ENCODE measurements at places on chromosomes 2 and 18. TPM values are rescaled to one million over a fixed set of nuclear protein-coding genes. Genes with fewer than 3 reads are reported as not detected.

GRCh38 chr2:172762574-172762973, 26.9 kb downstream of the RAPGEF4 start:
- H3K4me3 ChIP-seq: no peak overlapping the region
- H3K36me3 ChIP-seq: no peaks in the 10 kb centered on the region

- no peaks in the 10 kb centered on the region for H3K36me3 ChIP-seq
- peaks cover 11% of the 10 kb centered on the region for H3K27me3 ChIP-seq
- H3K27ac ChIP-seq: no peak overlapping the region
Observed at GRCh38 chr2:2639251-2640139, 308.4 kb upstream of the MYT1L start.

Gene SCG2
- total RNA-seq: 0.09 TPM

- no peak for DNase-seq
- no peak overlapping the region for H3K27ac ChIP-seq
- no peaks in the 10 kb centered on the region for H3K4me1 ChIP-seq
- no peaks in the 10 kb centered on the region for H3K36me3 ChIP-seq
- H3K27me3 ChIP-seq: no peaks in the 10 kb centered on the region
- no peak overlapping the region for H3K4me3 ChIP-seq
Observed at GRCh38 chr2:172647439-172647838, 88.2 kb upstream of the RAPGEF4 start.

Gene MPV17
- total RNA-seq: 45.7 TPM

- H3K36me3 ChIP-seq: no peaks in the 10 kb centered on the region
- H3K4me1 ChIP-seq: no peaks in the 10 kb centered on the region
- no peak overlapping the region for H3K4me3 ChIP-seq
- DNase-seq: no peak
Observed at GRCh38 chr2:135820003-135820618, 16.9 kb downstream of the LCT start.

Gene CFAP53
- total RNA-seq: 0.18 TPM

- no peaks in the 10 kb centered on the region for H3K27me3 ChIP-seq
- H3K36me3 ChIP-seq: no peaks in the 10 kb centered on the region
Observed at GRCh38 chr18:31482051-31482450, 15.9 kb upstream of the DSG2 start.

Gene PDCD1
- 0.04 TPM for total RNA-seq

GRCh38 chr2:105103481-105103880, 65.6 kb downstream of the MRPS9 start:
- peaks cover 13% of the 10 kb centered on the region for H3K36me3 ChIP-seq
- no peaks in the 10 kb centered on the region for H3K27me3 ChIP-seq
- no peak overlapping the region for H3K4me3 ChIP-seq
- DNase-seq: no peak

DNA sequence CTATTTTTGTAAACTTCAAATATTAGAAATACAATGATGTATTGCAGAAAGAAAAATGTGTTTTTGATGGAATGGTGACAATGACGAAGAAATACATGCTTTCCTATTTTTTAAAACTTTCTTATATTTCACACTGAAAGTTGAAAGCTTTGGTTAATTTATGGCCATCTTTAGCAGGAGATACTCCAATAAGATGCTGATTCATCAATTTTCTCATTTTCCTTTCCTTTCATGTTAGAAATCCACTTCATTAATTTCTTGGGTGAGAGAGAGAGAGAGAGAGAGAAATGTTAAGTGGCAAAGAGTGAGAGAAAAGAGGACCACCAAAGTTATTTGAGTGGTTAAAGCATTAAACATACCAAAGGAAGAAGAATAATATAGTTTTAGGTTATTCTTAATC, 28.6 kb upstream of the MAP2 start:
- no peak overlapping the region for H3K27ac ChIP-seq
- H3K4me3 ChIP-seq: no peak overlapping the region

DNA sequence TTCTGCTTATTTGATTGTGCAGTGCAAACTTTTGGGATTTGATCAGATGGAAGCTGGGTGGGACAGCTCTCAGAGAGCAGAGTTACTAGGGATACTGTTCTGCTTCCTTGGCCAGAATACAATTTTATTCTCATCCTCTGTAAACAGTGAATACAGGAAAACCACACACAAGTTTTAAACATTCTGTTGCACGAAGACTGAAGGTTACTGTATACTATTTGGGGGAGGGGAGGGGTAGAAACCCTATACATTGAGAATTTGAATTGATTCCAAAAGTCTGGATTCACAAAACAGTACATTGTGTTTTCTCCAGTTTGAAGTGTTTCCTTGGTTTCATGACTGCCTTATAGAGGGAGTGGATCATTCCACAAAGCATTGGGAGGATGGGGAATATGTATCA, 149.9 kb downstream of the SETBP1 start:
- no peaks in the 10 kb centered on the region for H3K27me3 ChIP-seq
- peaks cover 27% of the 10 kb centered on the region for H3K4me1 ChIP-seq
- H3K27ac ChIP-seq: peak overlapping the region; percentile 67
- peak; percentile 88 for DNase-seq

DNA sequence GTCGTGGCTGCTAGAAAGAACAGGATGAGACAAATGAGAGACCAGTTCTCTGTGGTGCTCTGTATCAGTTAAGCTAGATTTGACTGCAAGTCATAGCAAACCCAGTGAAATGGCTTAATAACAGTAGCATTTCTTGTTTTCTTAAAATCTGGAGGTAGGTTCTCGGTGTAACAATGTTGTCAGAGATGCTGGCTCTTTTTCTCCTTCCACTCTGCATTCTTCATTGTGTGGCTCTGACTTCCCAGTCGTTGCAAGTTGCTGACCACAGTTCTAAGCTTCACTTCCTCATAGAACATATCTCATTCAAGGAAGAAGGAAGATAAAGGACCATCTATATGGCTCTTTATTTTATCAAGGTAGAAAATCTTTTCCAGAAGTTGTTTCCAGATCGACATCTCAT, 7.9 kb upstream of the CKAP2L start:
- H3K4me3 ChIP-seq: no peak overlapping the region
- H3K27ac ChIP-seq: no peak overlapping the region
- H3K27me3 ChIP-seq: no peaks in the 10 kb centered on the region
- H3K36me3 ChIP-seq: no peaks in the 10 kb centered on the region
- no peaks in the 10 kb centered on the region for H3K4me1 ChIP-seq

- no peaks in the 10 kb centered on the region for H3K36me3 ChIP-seq
- no peaks in the 10 kb centered on the region for H3K27me3 ChIP-seq
- peaks cover 30% of the 10 kb centered on the region for H3K4me1 ChIP-seq
- DNase-seq: no peak
- H3K27ac ChIP-seq: no peak overlapping the region
- H3K4me3 ChIP-seq: no peak overlapping the region
Observed at GRCh38 chr2:238464389-238464788, 37.7 kb downstream of the ASB1 start.

- no peaks in the 10 kb centered on the region for H3K27me3 ChIP-seq
- no peak overlapping the region for H3K27ac ChIP-seq
- H3K4me1 ChIP-seq: no peaks in the 10 kb centered on the region
- peak; percentile 44 for DNase-seq
Observed at GRCh38 chr2:168427451-168427850, 28.6 kb upstream of the CERS6 start.

- peaks cover 35% of the 10 kb centered on the region for H3K4me1 ChIP-seq
- H3K4me3 ChIP-seq: no peak overlapping the region
- DNase-seq: no peak
Observed at GRCh38 chr2:96103761-96104486, 12.4 kb downstream of the ADRA2B start.

DNA sequence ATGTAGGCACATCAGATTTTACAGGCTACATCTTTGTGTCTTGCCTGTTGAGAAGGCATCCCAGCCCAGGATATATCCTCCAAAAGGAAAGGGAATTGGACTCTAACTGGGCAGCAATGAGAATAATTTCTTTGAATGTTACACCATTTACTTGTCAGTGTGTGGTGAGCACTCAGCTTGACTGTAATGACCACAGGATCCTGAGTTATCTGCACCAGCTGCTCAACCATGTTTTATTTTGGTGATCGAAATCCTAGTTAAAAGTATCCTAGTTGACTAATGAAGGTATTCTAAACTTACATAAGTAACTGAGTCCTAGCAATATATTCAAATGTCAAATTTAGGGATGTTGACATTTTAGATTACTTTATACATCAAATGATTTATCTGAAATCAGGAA, 123.0 kb downstream of the MYO3B start:
- no peaks in the 10 kb centered on the region for H3K4me1 ChIP-seq
- H3K4me3 ChIP-seq: no peak overlapping the region
- DNase-seq: no peak
- H3K36me3 ChIP-seq: no peaks in the 10 kb centered on the region
- H3K27ac ChIP-seq: no peak overlapping the region
- no peaks in the 10 kb centered on the region for H3K27me3 ChIP-seq

DNA sequence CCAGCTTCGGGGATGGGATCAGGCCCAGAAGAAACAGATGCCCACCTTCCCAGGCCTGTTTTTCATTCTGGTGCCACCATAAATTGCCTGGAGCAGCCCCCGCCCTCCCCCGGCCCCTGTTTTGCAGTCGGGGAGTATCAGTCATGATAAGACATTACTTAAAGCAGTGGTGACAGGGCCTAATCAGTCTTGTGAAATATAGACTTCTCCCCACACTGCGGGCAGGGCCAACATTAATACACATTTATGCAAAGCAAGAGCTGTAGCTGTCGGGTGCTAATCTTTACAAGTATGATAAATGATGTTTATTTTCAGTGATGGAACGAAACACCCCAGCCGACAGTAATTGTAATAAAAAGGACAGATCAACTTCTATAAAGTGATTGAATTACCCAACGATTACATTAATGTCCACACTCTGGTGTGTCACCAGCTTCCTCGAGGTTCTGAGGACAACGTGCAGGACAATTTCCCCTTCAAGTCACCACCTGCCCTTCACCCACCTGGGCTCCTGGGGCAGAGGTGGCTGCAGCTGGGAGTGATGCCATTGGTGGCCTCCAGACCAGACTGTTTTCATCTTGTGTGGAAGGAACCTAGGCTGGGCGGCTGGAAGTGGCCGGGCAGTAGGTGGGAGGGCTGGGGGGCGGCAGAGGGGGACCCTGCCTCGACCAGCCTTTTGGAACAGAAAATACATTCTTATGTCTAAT, 226.0 kb downstream of the TFCP2L1 start:
- peaks cover 27% of the 10 kb centered on the region for H3K27me3 ChIP-seq
- DNase-seq: no peak
- H3K4me1 ChIP-seq: peaks cover 3% of the 10 kb centered on the region
- H3K27ac ChIP-seq: no peak overlapping the region

DNA sequence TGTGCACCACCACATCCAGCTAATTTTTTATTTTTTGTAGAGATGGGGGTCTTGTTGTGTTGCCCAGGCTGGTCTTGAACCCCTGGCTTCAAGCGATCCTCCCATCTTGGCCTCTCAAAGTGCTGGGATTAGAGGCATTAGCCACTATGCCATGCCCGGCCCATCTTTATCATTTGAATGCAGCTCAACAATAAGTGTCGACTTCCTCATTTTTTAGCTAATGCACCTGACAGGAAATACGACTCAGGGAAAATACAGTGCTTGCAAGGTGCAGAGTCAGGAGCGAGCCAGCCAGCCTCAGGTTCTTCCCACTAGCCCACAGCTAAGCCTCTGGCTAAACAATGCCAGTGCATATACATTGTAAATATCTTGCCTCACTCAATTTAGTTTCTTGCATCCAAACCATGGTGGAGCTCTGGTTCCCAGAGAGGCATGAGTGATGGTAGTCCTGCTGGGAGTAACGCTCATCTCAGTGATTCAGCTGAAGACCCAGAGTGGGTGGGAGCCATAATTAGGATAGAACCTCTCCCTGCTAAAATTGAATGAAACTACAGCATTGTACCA, 135.0 kb downstream of the TGIF1 start:
- H3K36me3 ChIP-seq: no peaks in the 10 kb centered on the region
- no peak for DNase-seq
- H3K4me3 ChIP-seq: no peak overlapping the region
- H3K27ac ChIP-seq: no peak overlapping the region

- no peak overlapping the region for H3K27ac ChIP-seq
- no peak overlapping the region for H3K4me3 ChIP-seq
- H3K4me1 ChIP-seq: no peaks in the 10 kb centered on the region
- DNase-seq: no peak
Observed at GRCh38 chr18:74571895-74572680, 25.6 kb upstream of the ZNF407 start.

Gene CELF4
- 0.18 TPM for total RNA-seq

DNA sequence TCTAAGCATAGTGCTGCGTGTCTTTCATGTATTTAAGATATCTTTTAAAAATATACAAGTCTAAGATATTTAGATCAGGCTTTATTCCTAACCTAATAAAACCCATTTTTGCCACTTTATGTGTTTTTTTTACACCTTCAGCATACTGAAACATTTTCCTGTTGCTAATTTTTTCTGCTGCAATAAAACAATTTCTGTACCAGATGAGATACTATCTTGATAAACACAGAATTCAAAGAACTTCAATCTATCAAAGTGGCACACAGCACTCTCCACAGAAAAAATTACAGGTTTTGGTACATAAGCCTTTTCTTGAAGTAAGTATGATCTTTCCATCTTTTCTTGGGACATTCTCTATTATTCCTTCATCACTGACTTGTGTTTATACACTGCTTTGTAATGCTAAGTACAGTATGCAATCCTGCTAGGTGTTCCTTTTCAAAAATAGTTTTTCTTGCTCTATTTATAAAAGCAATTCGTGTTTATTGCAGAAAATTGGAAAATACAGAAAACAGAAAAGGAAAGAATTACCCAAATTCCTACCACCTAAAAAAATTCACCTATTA, 16.2 kb downstream of the REV1 start:
- no peak for DNase-seq
- no peaks in the 10 kb centered on the region for H3K36me3 ChIP-seq
- H3K27me3 ChIP-seq: no peaks in the 10 kb centered on the region
- no peaks in the 10 kb centered on the region for H3K4me1 ChIP-seq
- H3K27ac ChIP-seq: no peak overlapping the region

- H3K4me1 ChIP-seq: no peaks in the 10 kb centered on the region
- no peak overlapping the region for H3K4me3 ChIP-seq
- H3K36me3 ChIP-seq: no peaks in the 10 kb centered on the region
- no peaks in the 10 kb centered on the region for H3K27me3 ChIP-seq
Observed at GRCh38 chr2:164155558-164155957, 419.8 kb upstream of the FIGN start.

Gene HOXD1
- 0.71 TPM for total RNA-seq

Gene LYPD6B
- not detected for total RNA-seq

DNA sequence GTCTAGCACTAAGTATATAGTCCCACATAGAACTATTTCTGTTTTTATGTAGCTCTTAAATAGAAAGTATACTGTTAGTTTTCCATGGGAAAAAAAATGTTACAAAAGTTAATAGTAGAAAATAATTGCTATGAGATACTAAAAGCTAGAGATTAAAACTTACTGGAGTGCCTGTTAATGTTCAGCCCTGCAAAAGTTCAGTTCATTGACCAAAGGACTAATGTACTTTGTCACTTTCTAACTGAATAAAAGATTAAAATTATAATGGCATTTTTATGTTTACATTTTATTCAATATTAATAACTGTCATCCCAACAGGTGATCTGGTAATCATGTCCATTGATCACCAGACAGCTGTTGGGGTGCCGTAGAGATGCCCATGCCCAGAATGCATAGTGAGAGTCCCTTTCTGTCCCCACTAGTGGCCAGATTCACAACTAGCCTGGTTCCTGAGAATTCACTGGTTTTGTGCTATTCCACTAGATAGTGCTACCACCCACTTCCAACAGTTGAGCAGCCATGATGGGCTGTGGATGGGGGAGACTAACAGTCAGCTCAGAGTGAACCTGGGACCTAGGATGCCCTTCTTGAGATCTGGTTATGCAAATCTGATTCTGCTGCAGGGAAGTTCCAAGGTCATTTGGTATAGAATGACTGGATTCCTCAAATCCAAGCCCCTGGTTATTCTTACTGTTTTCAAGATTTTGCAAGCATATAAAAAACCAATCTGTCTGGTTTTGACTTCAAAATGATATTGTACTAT, 57.8 kb downstream of the AFTPH start:
- no peak overlapping the region for H3K27ac ChIP-seq
- no peaks in the 10 kb centered on the region for H3K4me1 ChIP-seq
- H3K4me3 ChIP-seq: no peak overlapping the region
- H3K27me3 ChIP-seq: no peaks in the 10 kb centered on the region

Gene RNF144A
- 22.6 TPM for total RNA-seq

Gene CCDC74B
- total RNA-seq: 1.5 TPM

All from muscle of leg (tissue), 16 donors.